ENCODE measurements at places on chromosomes 5 and 9. TPM values are rescaled to one million over a fixed set of nuclear protein-coding genes. Genes with fewer than 3 reads are reported as not detected.

The SCGB3A2 gene
- not detected for polyA plus RNA-seq

GRCh38 chr9:69120380-69121154, 53.5 kb upstream of the TJP2 start:
- no peak for DNase-seq

DNA sequence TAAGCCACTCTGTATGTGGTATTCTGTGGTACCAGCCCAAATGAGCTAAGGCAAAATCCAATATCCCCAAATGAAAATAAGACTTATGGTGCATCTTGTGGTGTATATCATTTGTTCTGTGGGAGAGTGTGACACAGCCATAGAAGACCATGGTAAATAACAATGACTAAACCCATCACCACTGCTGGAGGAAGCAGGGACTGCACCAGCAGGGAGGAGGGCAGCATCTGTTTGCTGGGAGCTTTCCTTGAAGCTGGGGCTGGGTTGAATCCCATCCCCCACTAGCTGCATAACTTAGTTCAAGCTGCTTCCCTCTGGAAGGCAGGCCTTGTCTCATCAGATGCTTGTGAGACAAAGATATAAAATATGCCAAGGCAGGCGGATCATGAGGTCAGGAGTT, 14.2 kb downstream of the GADD45G start:
- DNase-seq = no peak

GRCh38 chr9:5784526-5785315, 48.2 kb downstream of the ERMP1 start:
- DNase-seq = no peak

DNA sequence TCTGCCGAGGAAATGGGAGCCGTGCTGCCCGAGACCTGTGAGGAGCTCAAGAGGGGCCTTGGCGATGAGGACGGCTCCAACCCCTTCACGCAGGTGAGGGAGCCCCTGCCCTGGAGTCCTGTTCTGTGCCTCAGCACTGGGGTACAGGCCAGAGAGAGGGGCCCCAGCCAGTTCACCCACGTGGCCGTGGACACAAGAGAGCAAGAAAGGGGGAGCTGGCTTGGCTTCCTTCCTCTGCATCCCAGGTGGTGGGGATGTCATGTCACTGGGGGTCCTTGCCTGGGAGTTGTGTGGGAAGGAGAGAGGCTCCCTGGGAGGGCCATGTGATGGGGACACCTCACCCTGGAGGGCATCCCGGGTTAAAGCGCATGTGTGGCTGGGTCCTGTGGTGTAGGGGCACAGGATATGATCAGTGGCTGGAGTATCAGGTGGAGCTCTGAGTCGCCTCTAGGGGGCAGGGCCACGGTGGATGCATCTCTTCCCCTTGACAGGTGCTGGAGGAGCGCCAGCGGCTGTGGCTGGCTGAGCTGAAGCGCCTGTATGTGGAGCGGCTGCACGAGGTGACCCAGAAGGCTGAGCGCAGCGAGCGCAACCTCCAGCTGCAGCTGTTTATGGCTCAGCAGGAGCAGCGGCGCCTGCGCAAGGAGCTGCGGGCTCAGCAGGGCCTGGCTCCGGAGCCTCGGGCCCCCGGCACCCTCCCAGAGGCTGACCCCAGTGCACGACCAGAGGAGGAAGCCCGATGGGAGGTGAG, 7.5 kb downstream of the N4BP3 start:
- DNase-seq = peak; percentile 60

DNA sequence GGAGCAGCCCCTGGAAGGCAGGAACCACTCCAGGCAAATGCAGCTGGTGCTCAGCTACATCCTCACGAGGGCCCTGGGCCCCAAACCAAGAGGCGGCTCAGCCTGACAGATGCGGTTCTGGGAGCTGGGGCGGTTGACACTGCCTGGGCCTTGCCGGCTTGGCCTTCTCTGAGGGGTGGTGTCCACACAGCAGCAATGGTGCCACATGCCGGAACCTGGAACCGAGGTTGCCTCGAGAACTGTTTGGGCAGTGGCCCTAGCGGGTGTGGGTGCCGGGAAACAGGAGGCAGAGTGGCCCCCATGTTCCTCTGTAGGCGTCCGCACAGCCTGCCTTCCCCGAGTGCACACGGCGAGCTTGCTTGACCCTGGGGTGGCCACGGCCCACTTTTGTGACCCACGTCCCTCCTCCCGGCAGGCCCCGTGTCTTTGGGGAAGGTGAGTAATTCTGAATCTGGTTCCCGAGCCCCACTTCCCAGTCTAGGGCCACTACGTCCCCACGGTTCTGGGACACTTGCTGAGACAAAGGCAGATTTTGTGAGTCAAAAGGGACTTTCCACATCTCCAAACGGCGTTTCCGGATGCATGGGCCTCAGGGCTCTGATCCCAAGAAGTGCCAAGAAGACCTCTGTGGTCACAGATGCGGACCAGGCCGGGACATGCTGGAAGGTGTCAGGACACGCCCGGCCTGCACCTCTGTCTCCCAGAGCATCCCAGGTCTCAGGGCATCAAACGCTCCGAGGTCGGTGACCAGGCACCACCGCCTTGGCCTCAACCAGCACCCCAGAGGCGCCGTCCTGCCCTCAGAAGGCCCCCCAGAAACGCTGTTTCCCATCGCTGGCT, 27.7 kb upstream of the SLC12A7 start:
- no peak for DNase-seq

Measured in forelimb muscle (tissue), 1 donor.